ENCODE measurements at places on chromosomes 12 and 14.

DNA sequence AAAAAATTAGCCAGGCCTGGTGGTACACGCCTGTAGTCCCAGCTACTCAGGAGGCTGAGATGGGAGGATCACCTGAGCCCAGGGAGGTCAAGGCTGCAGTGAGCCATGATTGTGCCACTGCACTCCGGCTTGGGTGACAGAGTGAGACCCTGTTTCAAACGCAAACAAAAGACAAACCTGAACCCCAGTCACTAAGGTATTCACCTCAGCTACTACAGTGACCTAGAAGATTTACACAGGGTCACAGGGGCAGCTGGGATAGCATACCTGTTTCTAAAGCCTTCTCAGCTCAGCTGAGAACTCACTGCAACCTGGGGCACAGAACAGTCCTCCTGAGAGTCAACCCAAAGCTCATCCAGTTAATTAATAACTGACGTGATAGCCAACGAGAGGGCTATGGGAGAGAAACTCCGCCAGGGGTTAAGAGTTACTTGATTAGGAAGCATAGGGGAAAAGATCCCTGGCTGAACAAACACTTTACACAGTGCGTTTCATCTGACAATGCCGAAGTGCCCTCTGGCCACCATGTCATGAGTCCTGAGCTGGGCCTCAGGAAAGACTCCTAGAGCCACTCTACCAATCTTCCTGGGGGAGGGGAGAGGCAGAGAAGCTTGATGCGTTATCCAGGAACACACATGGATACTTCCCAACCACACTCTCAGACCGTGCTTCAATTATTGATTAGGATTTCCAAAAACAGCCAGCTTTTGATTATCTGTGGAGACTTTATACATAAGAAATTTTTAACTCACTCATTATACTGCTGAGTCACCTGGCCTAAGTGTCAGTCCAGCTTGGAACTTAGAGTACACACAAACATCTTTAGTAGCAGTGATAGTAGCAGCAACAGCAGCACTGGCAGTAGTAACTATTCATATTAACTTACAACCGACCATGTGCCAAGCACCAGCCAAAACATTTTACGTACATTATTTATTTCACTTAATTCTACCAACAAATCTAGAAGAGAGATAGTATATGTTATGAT lies 48.2 kb downstream of the FOXN3 start:
- no peak for DNase-seq

GRCh38 chr12:126389220-126389841 lies 1324.1 kb downstream of the AACS start:
- DNase-seq: no peak

DNA sequence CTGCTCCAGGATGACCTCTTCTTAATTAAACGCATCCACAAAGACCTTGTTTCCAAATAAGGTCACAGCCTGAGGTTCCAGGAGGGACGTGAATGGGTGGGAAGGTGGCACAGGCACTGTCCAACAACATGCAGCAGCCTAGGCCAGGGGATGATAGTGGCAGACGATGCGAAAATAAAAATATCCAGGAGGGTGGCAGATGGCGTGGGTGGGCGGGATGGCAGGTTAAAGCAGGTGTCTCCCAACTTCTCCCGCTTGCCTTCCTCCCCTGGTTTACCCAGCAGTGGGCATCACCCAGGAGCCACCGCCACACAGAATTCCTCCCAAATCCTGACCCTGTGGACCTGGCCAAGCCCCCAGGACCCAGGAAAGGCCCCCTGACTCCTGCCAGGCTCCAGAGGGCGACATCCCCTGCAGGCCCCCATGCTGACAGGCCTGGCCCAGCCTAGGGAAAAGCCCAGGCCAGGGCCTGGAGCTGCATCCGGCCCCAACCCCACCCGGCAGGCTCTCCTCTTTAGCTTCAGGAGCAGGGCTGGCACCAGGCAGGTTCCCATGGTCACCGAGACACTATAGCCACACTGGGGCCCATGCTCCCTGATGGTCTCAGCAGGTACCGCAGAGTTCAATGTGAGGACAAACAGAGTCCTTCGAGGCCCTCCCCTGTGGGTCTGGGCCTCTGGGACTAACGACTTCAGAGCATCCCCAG lies 9.7 kb downstream of the NCOR2 start:
- DNase-seq: no peak

DNA sequence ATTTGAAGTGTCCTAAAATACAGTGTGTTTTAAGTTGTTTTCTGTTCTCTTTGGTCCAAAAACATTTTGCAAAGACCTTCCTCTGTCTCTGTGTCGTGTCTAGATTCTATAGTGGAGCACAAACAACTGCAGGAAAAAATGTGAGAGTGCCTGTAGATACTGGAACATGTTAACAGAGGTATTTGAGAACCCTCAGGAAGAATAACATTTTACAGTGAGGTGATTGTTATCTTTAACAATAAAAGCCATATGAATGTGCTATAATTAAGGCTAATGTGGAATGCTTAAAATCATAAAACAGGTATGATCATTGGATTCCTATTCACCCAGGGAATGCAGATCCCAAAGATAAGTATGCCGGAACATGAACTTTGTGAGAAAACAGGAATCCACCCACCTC lies 98.0 kb downstream of the SAMD4A start:
- no peak for DNase-seq

- DNase-seq: no peak
Measured at GRCh38 chr14:74049876-74050495, 30.8 kb downstream of the BBOF1 start.

GRCh38 chr14:53628261-53628660 lies 328.4 kb downstream of the BMP4 start:
- no peak for DNase-seq

DNA sequence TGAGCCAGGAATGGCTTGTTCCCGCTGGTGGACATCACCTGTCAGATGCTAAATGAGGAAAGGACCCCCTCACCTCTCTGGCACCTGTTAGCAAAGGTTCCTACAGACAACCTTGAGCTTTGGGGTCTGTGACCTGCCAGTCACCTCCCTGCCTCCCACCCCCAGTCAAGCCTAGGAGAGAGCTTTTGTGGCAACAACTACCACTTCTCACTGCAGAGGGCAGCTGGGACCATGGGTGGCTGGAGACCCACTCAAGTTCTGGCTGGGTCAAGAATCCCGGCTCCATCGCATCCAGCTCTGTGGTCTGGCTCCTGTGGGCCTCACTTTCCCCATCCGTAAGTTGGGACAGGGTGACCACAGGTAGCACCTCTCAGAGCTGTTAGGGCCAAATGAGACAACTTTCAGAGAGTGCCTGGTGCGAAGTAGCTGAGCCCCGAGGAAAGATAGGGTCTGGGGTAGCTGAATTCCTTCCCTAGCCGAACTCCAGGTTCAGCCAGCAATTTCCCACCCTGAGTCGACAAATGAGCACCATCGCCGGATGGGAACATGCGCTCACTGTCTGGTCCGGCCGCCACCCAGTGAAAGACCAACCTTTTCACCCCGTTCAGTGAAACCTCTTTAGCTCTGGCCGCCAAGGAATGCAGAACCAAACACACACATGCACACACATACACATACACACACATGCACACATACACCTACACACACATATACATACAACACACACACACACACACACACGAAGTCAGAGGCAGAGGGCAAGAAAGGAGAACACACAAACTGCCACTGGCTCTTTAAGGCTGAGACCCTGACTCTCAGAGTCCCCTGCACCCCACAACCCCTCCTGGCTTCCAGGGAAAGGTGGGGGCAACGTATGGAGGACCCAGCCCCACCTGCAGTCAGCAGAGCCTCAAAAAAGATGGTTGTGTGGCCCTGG lies 1.9 kb downstream of the TMEM119 start:
- no peak for DNase-seq

DNA sequence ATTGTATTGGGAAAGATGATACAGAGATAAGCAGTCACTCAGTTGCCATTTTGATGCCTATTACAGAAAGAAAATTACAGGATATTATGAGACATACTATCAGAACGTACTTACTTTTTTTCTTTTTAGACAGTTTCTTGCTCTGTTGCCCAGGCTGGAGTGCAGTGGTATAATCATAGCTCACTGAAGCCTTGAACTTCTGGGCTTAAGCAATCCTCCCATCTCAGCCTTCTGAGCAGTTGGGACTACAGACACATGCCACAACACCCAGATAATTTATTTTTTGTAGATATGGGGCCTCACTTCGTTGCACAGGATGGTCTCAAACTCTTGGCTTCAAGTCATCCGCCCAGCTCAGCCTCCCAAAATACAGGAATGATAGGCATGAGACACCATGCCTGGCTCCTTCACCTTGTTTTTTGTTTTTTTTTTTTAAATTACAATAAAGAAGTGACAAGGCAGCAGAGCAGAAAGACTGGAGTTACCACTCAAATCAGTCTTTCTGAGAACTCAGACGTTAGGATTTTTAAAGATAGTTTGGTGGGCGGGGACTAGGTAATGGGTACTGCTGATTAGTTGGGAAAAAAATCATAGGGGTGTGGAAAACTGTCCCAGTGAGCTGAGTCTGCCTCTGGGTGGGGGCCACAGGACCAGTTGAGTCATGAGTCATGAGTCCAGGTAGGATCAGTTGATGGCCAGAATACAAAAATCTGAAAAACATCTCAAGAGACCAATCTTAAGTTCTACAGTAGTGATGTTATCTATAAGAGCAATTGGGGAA lies 11.5 kb upstream of the CPM start:
- no peak for DNase-seq

- DNase-seq: no peak
Measured at GRCh38 chr12:3882896-3883564, 9.8 kb upstream of the PARP11 start.

DNA sequence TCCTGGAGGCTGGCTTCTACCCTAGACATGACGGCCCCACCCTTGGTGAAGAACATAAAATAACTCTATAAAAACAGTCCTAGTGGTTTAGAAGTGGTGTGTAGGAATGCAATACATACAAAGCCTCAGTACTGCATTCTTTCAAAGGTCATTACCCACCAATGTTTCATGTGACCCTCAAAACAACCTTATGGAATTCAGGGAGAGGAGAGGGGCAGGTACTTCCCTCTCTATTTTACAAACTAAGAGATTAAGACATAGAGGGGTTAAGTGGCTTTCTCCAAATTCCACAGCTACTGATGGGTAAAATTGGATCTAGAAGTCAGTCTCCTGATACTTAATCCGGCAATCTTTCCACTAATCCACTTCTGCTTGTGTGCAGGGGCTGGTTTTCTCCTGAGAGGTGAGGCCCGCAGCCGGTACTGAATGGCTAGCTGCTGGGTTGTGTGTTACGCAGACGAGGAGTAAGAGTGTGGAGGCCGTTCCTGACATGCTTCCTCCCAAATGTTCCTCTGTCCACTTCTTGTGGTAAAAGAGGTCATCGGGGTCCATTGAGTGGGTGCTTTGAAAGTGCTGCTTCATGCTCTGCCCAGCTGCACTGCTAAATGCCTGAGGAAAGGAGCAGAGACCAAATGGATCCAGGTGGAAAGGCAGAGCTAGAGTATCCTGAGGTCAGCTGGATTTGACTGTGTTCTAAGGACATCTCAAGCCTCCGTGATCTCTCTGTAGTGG lies 16.2 kb downstream of the SLC7A8 start:
- no peak for DNase-seq

DNA sequence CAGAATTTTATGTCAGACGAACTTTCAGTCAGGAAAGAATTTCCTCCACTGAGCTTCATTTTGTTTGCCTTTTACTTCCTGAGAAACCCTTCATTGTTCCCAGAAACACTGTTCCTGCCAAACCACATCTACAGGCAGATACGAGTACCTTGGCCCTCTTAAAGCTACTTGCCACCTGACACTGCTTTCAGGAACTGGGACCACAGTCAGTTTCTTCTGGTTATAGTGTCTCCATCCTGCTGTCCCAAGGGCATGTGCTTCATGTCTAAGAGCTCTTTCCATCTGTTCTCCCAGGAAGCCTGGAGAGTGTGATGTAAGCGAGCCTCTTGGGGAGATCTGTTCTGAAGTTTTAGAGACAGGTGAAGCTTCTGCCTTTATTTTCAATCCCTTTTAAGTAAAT lies 161.7 kb upstream of the PLEKHA5 start:
- no peak for DNase-seq

GRCh38 chr12:75884465-75884985 lies 147.1 kb downstream of the PHLDA1 start:
- no peak for DNase-seq

DNA sequence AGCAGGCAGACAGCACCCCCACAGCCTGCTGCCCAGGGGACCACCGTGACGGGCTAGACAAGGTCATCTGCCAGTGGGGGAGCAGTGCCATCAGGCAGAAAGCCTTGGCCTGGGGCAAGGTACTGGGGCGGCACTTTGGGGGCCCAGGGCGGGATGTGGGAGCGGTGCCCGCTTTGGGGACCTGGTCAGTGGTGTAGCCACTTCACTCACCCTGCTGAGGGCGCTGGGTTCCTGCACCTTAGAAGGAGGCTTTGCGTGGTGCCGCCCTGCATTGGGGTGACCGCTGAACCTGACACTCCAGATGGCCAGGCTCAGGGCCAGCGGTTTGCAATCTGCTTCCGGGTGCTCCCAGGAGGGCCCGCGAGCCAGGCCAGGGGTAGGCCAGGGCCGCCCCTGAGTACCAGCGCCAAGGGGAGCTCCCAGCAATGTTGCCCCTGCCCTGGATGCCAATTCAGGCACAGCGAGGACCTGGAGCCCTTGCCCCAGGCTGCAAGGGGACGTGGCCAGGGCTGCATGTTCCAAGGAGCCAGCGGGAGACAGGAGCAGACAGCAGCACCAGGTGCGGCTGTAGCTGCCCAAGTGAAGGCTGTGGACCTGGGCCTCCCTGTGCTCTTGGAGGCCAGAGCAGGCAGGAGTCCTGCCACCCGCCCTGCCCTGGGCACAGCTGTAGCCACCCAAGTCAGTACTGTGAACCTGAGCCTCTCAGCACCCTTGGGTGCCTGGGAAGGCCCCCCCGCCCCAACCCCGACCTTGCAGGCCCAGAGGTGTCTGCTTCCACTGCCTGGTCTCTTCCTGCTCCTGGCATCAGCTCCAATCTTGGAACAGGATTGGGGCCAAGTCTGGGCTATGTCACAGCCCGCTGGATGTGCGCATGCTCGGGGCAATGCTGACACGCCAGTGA lies 550.7 kb downstream of the SLC6A15 start:
- DNase-seq: no peak

- no peak for DNase-seq
Measured at GRCh38 chr14:102545461-102546265, 36.1 kb upstream of the ANKRD9 start.

DNA sequence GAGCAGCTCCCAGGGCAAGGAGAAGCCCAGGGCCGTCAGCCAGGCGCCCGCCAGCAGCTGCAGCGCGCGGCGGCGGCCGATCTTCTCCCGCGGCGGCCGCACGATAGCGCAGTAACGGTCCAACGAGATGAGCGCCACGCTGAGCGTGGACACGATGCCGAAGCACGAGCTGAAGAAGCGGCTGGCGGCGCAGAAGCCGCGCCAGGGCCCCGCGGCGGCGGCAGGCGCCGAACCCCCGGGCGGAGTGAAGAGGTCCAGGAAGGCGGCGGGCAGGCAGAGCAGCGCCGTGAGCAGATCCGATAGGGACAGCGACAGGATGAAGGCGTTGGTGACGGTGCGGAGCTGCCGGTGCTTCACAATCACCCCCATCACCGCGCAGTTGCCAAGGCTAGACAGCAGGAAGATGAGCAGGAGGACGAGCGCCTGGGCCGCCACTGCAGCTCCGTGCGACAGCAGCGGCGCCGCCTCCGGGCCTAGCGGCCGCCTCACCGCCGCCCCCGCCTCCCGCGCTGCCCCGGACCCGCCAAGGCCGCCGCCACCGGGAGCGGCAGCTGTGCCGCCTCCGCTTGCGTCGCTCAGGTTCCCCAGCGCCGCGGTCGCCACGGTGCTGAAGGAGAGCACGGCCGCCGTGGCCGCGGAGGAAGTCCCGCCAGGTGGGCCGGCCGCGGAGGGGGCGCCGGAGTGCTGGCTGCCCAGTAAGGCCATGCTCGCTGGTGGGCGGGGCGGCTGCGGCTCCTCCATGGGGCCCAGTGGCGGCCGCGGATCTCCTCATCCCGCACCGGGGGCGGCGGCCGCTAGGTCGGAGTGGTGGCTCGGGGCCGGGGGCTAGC lies 479 bp downstream of the GPR135 start:
- DNase-seq: peak; percentile 71

Measured in activated T-cell treated with anti-CD3 and anti-CD28 coated beads, Interleukin-2, amount 50 U/mL, for 48 hours (primary cell).